Colonic mucosa (tissue), 4 donors: ENCODE measurements at places on chromosomes 12 and 14. TPM values are rescaled to one million over a fixed set of nuclear protein-coding genes. Genes with fewer than 3 reads are reported as not detected.

DNA sequence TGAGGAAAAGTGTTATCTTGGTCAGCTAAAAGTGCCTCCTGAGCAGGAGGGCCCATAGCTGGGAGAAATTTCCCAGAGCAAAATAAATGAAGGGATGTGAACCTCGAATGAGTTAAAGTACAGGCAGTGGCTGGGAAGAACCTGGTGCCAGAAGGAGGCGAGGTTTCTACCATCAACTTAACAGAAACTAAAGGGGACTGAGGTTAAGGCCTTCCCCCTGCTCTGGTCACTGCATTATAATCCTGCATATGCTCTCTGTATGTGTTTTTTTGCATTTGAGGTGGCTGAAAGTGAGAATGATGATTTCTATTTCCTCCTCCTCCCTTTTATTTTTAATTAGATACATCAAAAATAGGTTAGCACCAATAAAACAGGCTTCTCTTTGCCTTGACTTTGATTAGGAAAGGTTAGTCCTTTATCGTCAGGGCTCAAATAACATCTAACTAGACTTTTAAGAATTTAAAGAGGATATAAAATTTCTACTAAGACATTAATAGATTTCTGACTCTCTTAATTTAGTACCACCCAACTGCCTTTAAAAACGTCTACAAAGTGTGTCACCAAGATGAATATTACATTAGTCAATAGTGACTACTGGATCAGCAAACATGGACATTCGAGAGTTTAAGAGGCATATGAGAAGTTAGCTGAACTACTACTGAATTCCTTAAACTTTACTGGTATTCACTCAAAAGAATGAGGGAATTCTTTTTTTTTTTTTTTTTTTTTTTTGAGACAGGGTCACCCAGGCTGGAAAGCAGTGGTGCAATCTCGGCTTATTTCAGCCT lies 49.2 kb downstream of the GALNT4 start:
- H3K4me3 ChIP-seq, result no peak overlapping the region
- no peaks in the 10 kb centered on the region for H3K36me3 ChIP-seq
- no peaks in the 10 kb centered on the region for H3K4me1 ChIP-seq
- H3K27me3 ChIP-seq, result no peaks in the 10 kb centered on the region

DNA sequence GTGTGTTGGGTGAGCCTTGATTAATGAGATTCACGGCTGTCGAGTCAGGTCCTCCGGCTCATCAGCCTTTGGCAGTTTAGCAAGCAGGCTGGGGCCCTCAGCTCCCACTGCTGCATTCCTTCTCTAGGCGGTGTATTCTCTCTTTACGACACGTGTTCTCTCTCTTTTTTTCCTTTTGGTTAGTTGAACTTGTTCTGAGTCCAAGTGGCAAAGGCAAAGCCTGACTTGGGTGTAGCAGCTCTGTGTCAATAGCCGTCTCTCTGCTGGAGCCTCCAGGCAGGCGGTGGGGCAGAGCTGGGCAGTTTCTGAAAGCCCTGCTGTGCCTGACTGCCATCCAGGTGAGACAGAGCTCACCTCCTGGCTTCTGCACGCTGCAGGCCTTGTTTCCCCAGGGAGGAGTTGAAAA lies 46.6 kb downstream of the SUSD6 start:
- H3K27me3 ChIP-seq, result no peaks in the 10 kb centered on the region
- peaks cover 22% of the 10 kb centered on the region for H3K4me1 ChIP-seq
- H3K4me3 ChIP-seq, result no peak overlapping the region
- H3K36me3 ChIP-seq, result no peaks in the 10 kb centered on the region
- DNase-seq, result peak; percentile 72

- H3K4me1 ChIP-seq, result peaks cover 46% of the 10 kb centered on the region
- DNase-seq, result no peak
- no peak overlapping the region for H3K4me3 ChIP-seq
- H3K27ac ChIP-seq, result no peak overlapping the region
- H3K36me3 ChIP-seq, result no peaks in the 10 kb centered on the region
Measured at GRCh38 chr14:61528591-61529021, 166.7 kb upstream of the HIF1A start.

DNA sequence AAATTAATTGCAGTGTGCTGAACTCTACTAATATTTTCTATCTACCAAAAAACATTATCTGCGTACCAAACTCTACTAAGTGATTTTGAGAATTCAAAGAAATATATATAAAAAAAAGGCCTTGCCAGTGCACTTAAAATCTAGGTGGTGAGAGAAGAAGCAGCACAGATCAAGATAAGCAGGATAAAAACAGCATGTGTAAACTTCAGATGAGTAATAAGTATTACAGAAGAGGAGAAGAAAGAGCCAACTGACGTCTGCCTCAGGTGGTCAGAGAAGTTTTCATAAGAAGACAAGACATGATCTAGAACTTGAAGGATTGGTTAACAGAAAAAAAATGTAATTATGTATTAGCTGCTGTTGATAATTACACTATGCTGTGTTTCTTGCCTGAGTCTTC lies 166.4 kb downstream of the DUSP6 start:
- DNase-seq, result no peak
- H3K27me3 ChIP-seq, result no peaks in the 10 kb centered on the region
- no peaks in the 10 kb centered on the region for H3K36me3 ChIP-seq
- H3K27ac ChIP-seq, result no peak overlapping the region
- H3K4me1 ChIP-seq, result no peaks in the 10 kb centered on the region

DNA sequence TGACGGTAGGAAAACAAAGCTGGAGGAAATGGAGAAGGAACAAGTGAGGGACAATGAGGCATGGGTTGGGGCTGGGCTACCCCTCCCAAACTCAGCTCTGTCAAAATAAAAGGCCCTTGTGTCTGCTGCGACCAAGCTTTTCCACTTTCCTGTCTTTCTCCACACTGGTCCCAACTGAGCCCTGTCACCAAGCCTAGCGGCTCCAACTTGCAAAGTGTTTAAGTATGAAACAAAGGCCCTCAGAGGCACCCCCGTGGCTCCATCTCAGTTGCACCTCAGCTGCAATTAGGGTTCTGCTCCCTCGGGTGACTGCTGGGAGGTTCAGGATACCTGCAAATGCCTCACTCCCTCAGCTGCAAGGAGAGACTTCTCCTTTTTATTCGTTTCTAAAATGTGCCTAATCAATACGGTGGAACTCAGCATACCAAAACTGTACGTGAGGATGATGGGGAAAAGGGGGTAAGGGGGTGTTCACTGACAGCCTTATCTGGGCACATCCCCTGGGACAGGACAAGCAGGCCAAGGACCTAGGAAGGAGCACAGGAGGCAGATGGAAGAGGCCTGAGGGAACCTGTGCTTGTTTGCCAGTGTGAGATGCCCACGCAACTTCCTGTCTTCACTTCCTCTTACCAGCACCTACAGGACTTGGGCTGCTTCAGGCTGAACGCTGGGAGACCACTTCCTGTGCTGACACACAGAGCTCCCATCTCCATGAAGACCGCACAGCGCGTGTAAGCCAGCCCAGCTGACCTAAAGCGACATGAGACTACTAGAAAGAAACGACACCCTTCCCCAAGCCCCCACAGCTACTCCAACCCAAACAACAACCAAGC lies 8.9 kb downstream of the VAMP1 start:
- peaks cover 5% of the 10 kb centered on the region for H3K4me1 ChIP-seq
- peak; percentile 58 for DNase-seq
- H3K27me3 ChIP-seq, result no peaks in the 10 kb centered on the region
- peaks cover 20% of the 10 kb centered on the region for H3K36me3 ChIP-seq
- H3K27ac ChIP-seq, result peak overlapping the region; percentile 62

Gene PRR4
- 0.72 TPM for total RNA-seq

Gene TAPBPL
- total RNA-seq, result 57.8 TPM

DNA sequence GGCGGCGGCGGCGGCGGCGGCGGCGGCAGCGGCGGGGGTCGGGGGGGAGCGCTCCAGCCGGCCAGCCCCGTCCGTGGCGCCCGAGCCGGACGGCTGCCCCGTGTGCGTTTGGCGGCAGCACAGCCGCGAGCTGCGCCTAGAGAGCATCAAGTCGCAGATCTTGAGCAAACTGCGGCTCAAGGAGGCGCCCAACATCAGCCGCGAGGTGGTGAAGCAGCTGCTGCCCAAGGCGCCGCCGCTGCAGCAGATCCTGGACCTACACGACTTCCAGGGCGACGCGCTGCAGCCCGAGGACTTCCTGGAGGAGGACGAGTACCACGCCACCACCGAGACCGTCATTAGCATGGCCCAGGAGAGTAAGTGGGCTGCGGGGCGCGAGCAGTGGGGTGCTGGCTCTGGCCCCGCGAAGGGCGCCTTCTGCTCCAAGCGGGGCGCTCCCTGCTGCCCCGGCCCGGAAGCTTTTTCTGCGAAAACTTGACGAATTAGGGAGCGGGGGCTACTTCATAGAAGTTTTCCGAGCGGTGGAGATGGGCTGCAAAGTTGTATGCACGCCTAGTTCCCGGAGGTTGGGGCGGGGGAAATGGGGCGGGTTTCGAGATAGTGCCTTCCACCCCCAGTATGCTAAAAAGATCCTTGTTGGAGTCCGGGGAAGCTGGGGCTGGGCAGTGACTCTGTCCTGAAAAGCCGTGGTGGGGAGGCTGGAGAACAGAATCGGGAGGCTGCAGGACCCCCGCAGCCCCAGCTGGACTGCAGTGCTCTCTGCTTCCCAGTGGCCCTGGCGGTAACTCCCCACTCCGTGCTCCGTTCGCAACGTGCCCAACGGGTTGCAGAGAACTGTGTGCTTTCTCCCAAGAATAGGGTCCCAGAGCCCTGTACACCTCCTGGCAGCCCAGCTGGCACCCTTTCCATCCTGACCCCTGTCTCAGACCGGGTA lies 751 bp downstream of the GDF11 start:
- no peaks in the 10 kb centered on the region for H3K27me3 ChIP-seq
- DNase-seq, result no peak
- no peaks in the 10 kb centered on the region for H3K36me3 ChIP-seq
